NCI-H774 (cell line): ENCODE measurements at places on chromosomes 7 and 10.

- no peak for DNase-seq
These were observed 49.5 kb downstream of the EZH2 start for GRCh38 chr7:148834605-148835004.

DNA sequence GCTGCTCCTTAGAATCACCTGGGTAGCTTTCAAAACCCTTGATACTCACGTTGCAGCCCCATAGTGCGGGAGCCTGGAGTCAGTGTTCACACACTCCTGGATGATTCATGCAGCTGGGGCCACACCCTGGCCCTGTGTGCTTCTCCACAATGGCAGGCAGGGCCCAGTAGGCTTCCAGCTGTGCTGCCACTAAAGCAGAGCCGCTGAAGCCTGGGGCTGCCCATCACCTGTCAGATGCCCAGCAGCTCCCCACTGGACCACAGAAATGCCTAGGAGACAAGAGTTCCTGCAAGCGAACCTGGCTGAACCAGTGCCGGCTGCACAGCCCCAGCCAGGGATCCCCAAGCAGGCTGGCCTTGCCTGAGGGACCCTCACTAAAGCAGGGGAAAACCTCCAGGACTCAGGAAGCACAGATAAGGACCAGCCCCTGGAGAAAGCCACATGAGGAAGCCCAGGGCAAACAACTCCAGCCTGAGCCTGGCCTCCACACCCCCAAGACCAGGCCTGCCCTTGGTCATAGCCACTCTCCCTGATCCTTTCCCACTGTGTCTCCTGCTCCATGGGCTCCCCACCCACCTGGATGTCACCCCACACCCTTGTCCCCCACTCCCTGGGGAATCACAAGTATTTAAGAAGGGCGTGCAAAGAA, 111.9 kb downstream of the GRID1 start:
- DNase-seq, result peak; percentile 29

- no peak for DNase-seq
These were observed 1.5 kb downstream of the ABCB4 start for GRCh38 chr7:87473986-87474385.

DNA sequence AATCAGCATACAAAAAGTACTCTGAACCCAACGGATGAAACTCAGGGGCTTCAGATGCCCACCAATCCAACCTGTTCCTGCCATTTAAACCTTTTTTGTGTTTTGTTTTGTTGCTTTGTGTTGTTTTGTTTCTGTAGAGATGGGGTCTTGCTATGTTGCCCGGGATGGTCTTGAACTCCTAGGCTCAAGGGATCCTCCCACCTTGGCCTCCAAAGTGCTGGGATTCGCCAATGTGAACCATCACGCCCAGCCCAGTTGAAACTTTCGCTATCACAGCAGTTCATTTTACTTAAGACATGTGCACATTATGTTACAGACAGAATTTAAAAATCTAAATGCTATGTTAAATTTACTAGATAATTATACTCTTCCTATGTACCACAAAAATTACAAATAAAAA, 101.6 kb downstream of the SKIDA1 start:
- DNase-seq, result no peak

GRCh38 chr7:24572393-24572996, 757 bp upstream of the PALS2 start:
- no peak for DNase-seq

- no peak for DNase-seq
These were observed 192.1 kb downstream of the LRMDA start for GRCh38 chr10:75623310-75624093.

DNA sequence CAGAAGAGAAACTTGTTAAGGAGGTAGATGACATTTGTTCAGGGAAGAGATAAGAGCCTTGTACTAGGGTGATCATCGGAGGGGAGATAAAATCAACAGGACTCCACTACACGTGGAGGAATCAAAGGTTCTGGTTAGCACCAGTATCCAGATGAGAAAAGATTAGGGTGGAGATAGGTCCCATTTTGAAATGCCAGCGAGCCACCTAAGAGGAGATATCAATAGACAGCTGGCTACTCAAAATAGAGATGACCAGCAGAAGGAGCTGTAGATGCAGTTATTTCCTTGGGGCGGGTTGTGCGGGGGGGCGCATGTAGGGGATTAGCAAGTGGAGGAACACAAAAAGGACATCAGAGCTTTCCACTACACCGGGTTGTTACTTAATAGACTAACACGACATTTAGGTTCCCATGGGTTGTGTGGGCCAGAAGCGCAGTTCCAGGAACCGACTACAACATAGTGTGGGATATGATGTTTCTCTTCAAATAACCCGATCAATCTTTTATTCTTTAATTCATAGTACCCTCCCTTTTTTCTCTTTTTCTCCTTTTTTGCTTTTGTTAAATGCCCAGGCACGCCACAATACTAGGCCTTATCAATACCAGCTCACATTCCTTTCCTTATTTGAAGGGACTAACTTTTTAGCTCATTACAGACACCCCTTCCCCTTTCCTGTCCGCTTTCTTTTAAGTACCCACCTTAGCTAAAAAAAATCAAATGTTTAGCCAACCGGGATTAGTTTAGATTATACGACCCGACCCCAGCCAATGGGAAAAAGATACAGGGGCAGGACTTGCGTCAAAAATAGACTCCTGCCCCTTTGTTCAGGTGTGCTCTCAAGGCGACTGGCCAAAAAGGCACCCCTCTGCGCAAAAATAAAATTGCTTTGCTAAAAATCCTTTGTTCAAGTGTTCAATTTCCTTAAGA, 2.0 kb upstream of the KIF11 start:
- no peak for DNase-seq

GRCh38 chr7:22204312-22204711, 152.6 kb downstream of the RAPGEF5 start:
- DNase-seq, result no peak

DNA sequence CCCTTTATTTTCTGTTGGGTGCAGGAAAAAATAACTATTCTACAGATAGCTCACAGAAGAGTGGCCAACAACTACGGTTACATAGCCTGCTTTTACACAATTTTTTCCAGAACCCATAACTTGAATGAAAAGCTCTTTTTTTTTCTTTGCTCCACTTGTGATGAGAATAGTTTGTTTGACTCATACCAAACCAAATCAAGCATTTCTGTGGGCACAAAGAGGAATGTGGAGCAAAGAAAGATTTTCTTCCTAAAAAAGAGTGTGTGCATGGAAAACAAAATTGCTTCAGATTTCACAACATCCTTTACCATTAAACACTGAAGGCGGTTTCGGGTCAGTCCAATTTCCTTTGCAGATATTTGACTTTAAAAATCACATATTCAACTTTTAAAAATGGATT, 54.8 kb upstream of the RAB11FIP2 start:
- DNase-seq, result no peak

- DNase-seq, result no peak
These were observed 384 bp downstream of the DCLRE1C start for GRCh38 chr10:14953424-14954000.

- DNase-seq, result no peak
These were observed 4.4 kb upstream of the CLIP2 start for GRCh38 chr7:74284781-74285259.

DNA sequence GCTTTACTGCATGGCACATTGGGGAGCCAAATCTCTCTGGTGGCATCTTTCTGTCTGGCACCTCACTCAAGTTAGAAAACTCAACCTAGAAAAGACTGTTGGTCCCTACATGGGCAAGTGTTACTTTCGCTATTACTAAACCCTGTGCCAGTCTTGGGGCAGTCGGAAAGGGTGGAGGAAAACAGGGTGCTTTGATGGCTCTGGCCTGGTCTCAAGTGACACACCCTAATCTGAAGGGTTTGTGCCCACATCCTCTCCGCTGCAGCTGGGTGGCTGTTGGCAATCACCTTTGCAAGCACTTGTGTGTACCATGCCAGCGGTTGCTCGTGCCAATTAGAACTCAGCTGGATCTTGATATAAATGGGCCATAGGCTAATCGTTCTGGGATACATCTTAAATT, 159.8 kb upstream of the ITGB1 start:
- DNase-seq, result no peak

- DNase-seq, result no peak
These were observed 690.2 kb downstream of the NRG3 start for GRCh38 chr10:82565197-82565575.

DNA sequence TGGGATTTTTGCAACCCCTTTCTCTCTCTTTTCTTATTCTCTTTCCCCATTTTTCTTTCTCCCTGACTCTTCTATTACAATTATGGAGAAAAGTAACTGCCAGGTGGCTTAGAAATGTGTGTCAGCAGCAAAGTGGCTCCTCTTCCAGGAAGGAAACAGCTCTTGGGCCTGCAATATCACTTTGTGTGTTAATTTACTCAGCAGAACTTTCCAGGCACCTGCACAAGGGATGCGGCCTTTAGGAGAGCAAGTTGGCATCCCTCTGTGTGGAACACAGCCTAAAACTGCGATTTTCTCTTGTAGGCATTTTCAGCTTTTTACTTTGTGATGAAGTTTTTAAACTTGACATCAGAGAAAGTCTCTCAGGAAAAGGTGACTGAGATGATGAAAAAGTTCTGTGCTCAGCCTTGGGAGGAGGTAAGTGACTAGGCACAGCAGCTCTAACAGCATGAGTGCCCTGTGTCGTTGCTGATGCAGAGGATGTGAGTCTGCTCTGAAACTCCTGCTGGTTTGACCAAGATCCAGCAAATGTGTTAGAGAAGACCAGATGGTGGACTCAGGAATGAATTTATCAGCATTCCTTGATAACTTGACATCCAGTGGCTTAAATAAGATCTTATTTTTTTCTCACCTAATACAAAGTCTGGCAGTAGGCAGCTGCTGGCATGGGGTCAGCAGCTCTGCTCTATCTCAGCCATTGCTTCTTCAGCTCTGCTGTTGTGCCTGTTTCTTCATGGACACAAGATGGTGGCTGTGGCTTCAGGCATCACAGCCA, 47.4 kb upstream of the CC2D2B start:
- no peak for DNase-seq

DNA sequence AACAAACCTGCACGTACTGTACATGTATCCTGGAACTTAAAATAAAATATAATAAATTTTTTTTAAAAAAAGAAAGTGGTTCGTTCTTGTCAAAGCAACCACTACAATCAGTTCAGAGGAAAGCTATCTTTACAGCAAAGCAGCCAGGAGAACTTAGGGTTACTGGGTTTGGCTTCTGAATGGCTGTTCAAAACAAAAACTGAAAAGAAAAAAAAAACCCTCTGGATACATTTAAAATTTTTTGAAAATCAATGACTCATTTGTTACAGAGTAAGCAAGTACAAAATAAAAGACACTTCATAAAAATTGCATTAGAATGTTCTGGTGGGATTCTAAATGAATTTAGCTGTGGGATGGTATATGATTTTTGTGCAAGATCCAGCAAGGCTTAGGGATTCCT, 28.6 kb upstream of the ADD3 start:
- DNase-seq, result no peak

- no peak for DNase-seq
These were observed 140.0 kb downstream of the LHPP start for GRCh38 chr10:124601431-124602120.

DNA sequence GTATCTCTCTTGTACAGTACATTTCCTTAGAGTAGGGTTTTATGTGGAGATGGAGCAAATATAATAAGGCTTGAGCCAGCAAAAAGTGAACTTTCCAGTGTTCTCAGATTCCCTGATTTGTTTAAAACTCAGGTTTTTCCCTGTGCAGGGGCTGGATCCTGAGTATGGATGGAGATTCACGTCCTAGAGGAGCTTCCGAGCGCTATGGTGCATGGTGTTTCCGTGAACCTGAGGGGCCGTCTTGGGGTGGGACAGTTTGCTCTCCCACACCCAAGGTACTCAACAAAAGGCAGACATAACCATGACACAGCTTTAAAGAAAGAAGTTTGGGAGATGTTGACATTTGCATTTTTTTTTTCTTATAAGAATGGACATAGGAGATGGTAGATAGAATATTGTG, 122.5 kb downstream of the SEC23IP start:
- no peak for DNase-seq

GRCh38 chr7:65444899-65445823, 71.5 kb downstream of the ZNF92 start:
- DNase-seq, result no peak

DNA sequence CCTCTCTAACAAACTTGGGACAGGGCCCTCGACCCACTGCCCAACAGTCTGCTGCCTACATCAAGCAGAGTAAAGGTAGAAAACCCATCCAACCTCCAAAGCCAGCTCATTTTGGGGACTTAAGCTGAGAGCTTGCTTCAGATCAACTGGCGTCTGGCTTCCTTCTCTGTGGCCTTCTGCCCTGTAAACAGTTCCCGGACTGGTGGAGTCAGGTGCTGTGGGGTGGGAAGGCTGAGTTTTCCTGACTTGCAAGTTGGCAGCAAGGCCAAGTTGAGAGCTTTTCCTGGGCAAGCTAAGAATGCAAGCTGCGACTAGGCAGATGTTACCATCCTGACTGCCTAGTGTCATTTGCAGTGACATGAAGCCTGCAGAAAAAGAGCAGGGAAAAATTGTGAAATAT, 3.7 kb downstream of the GALNT17 start:
- DNase-seq, result no peak

DNA sequence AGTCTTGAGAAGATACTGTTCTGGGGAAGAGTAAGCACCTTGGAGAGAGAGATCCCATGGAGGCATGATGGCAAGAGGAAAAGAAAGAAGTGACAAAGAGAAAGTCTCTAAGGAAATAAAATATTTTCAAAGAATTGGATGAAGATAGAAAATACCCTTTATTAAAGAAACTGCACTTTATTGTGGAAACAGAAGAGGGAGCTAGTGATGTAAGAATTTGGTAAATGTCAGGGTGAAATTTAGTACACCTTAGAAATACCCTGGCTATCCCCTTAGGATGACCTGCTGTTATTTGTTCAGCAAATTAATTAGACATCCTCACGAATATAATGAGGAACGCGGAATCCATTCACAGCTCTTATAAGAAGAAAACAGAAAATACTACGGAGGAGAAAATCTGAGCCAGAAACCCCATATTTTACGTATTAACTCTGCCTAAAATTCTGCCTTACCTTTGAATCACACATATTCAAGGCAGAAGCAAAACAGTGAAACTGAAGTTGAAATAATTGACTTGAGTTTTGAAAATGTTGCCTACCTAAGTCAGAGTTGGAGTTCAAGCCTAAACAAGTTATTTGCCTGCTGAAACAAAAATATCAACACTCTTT, 90.7 kb downstream of the TFPI2 start:
- DNase-seq, result no peak

- DNase-seq, result no peak
These were observed 29.4 kb downstream of the ZRANB1 start for GRCh38 chr10:124971276-124971675.

DNA sequence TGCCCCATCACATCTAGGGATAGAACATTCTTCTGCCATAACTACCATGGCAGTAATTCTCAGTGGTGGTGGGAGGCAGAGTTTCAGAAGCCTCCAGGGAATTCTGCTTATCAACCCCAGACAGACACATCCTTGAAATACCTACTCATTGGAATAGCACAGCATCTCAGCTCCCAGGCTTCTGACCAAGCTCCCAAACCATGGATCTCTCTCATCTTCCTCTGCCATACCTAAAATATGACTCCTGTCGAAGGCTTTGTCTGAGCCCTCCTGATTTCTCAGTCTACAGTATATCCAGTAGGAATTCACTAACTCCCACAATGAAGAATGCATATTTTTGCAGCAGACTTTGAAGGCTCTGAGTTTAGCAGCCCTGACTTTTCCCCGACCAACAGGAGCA, 687.5 kb downstream of the GRID1 start:
- DNase-seq, result no peak
